Stimulated activated CD8-positive, alpha-beta memory T cell treated with anti-CD3 and anti-CD28 coated beads, Interleukin-7, amount 100 ng/mL, for 1 hour (primary cell): ENCODE measurements at places on chromosomes 13 and 19.
A peak's percentile ranks its signal among the peaks of the same experiment; 100 is the strongest.

- no peak for DNase-seq
Measured at GRCh38 chr13:74570046-74570445, 435.8 kb upstream of the KLF12 start.

- no peak for DNase-seq
Measured at GRCh38 chr19:12954612-12954962, 2.4 kb downstream of the GADD45GIP1 start.

DNA sequence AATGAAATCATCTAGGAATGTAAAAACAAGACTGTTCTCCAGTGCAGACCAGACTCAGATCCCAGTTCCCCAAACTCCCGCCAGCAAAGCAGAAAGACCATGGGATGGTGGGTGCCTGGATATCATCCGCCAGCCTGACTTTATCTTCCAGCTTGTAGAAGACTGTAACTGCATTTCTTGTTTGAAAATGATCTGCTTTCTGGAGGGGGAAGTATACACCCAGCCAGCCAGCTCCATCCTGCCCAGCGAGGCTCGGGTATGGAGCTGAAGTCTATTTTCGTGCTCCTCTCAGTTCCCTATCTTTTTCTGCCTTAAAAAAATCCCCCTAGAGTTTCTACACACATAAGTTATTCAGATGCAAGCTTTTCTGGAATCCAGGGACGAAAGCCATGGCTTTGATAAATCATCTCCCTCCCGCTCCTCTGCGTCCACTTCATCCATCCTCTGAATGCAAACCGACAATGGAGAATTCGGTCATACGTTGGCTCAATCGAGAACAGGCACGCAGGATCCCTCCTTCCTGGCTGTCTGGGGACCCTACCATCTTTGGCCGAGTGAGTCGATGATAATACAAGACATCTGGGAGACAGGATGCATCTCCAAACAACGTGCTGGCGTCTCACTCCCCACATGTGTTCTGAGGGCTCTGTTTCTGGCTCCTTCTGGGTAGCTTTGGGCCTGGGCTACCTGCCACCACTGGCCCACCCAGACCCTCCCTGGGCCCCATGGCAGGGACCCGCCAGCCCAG lies 31.2 kb downstream of the CEBPG start:
- no peak for DNase-seq

DNA sequence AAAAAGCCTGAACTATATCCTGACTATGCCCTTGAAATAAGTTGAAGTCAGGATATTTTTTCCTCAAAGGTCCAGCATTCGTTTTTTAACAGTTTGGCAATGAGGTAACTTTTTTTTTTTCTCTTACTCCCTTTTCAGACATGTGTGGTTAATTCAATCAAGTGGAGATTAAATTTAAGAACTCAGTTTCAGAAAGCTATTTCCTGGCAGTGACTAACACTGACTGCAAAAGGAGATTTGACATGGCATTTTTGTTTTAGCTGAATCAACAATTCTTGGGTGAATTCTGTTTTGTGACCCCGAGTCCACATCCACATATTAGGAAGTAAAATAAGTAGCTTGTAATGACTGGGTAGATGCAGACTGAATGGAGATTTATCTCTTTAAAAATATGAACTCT lies 716.4 kb downstream of the PCDH9 start:
- DNase-seq: no peak

GRCh38 chr19:55077106-55077505 lies 1.4 kb downstream of the EPS8L1 start:
- no peak for DNase-seq

- no peak for DNase-seq
Measured at GRCh38 chr19:1086613-1087012, 8.6 kb downstream of the POLR2E start.

GRCh38 chr19:18340190-18340989 lies at the start of gene PGPEP1:
Gene PGPEP1, plus strand, starts transcription at chr19:18340598. Its CDS starts 84 bp downstream, at chr19:18340682.
- DNase-seq: peak; percentile 42

DNA sequence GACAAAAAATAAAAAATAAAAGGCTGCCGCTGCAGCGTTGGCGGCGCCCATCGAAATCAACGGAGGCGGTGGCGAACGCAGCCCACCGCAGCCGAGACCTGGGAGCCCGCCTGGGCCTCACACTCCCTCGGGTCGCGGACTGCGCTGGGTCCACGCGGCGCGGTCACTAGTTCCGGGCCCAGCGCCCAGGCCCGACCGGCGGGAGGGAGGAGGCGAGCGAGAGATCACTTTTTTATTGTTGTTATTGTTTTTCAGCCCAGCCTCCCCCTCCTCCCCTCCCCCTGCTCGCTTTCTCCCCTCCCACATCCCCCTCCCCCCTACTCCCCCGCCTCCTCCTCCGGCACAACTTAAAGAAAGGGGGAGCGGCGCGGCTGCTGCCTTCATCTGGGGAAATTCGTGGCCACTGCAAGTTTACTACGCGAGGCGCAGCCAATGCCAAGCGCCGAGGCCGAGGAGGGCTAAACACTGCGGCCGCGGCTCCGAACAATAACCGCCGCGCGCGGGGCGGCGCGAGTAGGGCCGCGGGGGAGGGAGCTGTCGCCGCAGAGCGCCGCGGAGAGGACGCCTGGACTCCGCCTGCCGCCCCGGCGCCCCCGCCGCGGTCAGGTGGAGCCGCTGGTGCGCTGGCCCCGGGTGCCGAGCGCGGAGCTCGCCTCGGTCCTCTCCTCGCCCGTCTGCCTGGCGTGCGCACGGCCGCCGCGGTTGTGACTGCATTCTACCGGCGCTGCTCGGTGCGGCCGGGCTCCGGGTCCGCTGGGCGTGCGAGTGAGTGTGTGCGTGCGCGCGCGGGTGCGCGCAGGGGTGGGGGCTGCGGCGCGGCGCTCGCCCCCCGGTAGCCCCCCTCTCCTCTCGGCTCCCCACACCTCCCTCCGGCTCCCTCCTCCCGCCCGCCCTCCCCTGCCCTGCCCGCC lies 505 bp upstream of the ZIC2 start:
- DNase-seq: no peak

DNA sequence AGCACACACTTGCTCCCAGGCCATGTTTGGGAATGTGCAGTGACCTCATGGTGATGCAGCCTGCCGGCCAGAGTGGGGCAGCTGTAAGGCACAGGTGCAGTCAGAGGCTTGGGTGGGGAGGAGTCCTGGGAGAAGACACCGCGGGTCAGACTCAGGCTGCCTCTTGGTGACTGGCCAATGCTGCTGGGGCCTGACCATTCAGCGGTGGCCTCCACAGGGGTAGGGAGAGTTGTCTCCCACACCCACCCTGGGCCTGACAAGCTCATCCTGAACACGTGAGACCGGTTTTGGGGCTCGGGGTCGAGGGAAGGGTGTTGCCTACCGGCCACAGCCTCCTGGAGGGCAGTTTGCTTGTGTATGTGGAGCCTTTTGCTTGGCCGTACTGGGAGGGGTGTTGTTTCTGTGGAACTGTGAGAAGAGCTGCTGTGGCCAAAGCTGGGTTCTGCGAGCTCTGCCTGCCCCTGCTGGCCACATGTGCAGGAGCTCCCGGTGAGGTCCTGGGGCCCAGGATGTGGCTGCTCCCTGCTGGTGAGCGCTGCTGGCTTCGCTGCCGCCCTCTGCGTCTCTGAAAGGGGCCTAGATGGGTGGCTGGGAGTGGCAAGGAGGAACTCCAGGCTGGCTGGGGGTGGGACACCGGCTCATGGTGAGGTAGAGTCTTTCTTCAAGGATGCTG lies 22.1 kb downstream of the UPF1 start:
- DNase-seq: no peak

DNA sequence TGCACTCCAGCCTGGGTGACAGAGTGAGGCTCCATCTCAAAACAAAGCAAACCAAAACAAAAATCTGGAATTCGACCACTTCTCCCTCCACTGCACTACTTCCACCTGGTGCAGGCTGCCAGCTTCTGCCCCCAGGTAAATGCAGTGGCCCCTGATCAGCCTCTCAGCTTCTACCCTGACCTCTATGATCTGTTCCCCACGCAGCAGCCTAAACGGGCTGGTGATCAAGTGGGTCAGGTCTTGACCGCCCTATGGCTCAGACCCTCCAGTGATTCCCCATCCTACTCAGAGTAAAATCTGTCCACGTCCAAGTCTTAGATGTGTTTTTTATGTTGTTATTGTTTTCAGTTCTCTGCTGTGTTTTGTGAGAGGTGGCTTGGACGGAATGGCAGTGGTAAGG lies 163.9 kb downstream of the KCTD15 start:
- no peak for DNase-seq

DNA sequence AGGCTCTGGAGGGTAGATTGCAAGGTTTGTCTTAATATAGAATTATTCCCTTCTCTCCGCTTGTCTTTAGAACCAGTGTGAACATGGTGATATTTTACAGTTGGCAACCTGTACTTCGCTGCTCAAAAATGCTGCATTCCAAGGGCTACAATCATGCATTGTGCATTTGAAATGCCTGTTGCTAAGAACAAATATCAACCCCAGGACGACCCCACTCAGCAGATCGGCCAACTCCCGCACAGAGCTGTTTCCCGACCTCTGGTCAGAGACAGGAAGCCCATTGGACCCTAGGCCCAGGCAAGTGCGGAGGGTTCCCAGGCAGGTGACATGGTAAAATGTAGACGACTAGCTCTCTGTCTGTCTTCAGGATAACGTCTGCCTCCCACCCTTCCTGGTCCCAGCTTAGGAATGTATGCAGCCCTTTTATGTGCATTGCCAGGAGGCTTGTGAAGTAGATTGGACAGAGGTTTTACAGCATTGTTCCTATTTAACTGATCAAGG lies 263.5 kb downstream of the FOXO1 start:
- no peak for DNase-seq

DNA sequence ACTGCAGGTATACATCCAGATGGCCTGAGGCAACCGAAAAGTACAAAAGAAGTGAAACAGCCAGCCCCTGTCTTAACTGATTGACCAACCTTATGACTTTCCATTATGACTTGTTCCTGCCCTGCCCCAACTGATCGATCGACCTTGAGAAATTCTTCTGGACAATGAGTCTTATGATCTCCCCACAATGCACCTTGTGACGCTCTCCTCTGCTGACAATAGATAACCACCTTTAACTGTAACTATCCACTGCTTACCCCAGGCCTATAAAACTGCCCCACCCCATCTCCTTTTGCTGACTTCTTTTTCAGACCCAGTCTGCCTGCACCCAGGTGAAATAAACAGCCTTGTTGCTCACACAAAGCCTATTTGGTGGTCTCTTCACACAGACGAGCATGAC lies 11.2 kb downstream of the ZNF83 start:
- DNase-seq: no peak

- DNase-seq: no peak
Measured at GRCh38 chr19:35155441-35155840, 906 bp downstream of the FXYD5 start.

DNA sequence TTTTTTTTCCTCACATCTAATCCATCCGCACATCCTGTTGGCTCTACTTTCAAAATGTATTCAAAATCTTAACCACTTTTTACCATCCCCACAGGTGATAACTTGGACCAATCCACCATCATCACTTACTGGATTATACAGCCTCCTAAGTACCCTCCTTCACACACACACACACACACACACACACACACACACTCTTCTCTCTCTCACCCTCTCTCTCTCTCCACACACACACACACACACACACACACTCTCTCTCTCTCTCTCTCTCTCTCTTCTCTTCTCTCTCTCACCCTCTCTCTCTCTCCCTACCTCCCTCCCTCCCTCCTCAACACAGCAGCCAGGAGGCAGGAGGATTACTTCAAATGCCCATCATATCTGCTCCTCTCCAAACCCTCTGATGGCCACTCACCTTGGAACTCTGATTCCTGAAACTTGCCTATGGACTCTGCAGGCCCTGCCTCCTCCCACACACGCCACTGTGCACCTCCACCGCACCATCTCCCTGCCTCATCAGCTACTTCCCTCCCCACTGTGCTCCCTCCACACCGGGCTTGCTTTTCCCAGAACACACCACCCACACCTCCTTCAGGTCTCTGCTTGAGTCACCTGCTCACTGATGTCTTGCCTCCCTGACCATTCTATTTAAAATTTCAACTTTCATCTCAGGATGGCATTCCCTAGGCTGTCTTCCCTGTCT lies 39.7 kb downstream of the RCBTB2 start:
- DNase-seq: no peak

DNA sequence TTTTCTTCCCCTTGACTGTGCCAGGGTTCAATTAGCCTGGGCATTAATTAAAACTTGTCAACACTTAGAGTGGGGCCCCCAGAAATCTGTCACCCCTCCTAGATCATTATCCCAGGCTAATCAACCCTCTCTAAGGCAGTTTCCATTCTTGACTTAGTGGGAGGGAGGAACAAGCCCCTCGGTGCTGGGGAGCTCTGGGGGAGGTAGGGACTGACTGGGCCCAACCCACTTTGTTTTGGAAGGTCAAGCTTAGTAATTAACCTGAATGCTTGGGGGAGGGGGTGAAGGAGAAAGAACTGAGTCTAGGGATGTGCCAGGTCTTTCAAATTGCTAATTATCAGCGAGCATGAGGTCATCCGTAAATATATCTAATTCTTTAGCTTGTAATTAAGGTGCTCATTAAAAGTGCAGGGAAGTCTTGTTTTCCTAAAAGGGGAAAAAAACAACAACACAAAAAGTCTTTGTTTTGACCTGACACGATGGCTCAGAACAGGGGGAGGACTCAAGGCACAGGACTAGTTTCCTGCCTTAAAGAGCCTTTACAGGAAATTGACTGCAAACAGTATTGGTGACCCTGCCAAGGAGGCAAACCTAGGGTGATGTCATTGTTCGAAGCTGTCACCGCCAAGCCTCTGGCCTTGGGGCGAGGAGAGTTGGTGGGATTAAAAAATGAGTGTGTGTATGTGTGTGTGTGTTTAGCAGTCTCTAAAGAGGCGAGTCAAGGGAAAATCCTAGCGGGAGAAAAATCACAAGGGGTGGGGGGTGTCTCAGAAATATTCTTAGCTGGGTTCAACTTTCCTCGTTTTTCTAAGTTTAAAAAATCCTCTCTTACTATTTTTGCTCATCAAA lies 19.4 kb downstream of the ACTN4 start:
- DNase-seq: no peak

GRCh38 chr19:43467730-43468129 lies 2.3 kb upstream of the LYPD3 start:
- no peak for DNase-seq

GRCh38 chr19:49421039-49421877 lies 2.0 kb downstream of the PTH2 start:
- DNase-seq: no peak

GRCh38 chr19:7337380-7338194 lies 11.2 kb upstream of the ARHGEF18 start:
- no peak for DNase-seq

DNA sequence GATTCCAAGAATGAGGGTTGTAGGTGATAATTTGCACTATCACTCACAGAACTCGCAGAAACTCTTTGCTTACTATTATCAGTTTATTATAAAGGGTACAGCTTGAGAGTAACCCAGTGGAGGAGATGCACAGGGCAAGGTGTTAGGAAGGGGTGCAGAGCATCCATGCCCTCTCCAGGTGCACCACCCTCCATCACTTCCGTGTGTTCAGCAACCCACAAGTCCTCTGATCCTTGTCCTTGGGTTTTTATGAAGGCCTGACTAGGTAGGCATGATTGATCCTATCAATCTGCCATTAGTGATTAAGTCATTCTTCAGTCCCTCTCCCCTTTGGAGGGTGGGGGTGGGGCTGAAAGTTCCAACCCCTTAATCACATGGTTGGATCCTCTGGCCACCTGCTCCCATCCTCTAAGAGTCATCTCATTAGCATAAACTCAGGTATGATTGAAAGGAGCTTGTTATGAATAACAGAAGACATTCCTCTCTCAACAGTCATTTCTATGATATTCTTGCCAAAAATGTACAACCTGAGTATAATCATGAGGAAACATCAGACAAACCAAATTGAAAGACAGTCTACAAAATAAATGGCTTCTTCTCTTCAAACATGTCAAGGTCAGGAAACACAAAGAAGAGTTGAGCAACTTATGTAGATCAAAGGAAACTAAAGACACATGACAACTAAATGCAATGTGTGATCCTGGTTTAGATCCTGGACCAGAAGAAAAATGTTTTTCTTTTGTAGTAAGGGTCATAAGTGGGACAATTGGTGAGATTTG lies 225.4 kb downstream of the PCCA start:
- DNase-seq: no peak
